ENCODE measurements at places on chromosomes 11 and 22.

DNA sequence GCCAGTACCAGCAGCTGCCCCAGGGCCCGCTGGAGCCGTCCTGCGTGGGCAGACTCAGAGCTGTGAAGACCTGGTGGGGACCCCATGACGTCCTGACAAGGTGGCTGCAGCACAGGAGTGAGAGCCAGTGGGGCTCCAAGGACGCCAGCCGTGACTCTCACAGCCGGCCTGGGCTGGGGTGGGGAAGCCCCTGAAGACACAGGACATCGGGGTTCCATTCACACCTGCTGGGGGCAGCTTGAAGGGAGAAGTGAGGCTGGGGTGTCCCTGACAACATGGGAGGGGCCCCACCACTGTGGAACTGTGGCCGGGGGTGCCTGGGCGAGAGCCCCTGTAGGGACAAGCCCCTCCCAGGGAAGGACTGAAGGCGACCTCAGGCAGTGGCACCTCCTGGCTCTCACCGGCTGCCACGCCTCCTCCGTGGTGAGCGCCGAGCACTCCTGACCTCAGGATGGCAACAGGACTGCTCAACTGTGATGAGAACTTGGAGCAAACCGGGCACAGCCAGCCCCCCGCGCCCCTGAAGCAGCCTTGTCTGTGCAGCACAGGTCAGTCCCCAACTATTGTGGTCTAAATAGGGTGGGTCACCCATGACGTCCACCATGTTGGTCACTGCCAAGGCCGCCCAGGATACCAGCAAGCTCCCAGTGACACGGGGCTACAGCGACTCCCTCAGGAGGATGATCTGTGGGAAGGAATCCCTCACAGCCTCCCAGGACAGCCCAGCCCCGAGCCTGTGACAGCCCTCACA lies 22.7 kb upstream of the IL17REL start:
- DNase-seq: no peak

GRCh38 chr22:23512348-23512705 lies 67.8 kb downstream of the IGLL1 start:
- DNase-seq: no peak

DNA sequence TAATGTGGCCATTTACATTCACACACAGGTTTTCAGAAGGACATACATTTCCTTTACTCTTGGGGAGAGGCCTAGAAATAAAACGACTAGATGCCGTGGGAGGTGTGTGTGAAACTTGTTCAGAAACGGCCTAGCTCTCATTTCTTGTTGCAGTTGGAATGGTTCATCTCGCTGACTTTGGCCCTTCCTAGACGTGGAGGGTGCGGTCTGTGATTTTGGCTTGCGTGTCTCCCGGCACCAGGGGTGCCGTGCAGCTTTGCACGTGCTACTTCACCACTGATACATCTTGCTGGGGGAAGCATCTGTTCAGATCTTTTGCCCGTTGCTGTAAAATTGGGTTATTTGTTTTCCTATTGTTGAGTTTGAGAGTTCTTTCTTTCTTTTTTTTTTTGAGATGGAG lies 3.1 kb upstream of the PRR33 start:
- DNase-seq: no peak

- DNase-seq: no peak
Measured at GRCh38 chr22:42560781-42561180, 7.0 kb downstream of the SERHL2 start.

- no peak for DNase-seq
Measured at GRCh38 chr11:71997594-71997993, 1.1 kb upstream of the IL18BP start.

- DNase-seq: no peak
Measured at GRCh38 chr11:61141601-61142028, 19.6 kb downstream of the VPS37C start.

DNA sequence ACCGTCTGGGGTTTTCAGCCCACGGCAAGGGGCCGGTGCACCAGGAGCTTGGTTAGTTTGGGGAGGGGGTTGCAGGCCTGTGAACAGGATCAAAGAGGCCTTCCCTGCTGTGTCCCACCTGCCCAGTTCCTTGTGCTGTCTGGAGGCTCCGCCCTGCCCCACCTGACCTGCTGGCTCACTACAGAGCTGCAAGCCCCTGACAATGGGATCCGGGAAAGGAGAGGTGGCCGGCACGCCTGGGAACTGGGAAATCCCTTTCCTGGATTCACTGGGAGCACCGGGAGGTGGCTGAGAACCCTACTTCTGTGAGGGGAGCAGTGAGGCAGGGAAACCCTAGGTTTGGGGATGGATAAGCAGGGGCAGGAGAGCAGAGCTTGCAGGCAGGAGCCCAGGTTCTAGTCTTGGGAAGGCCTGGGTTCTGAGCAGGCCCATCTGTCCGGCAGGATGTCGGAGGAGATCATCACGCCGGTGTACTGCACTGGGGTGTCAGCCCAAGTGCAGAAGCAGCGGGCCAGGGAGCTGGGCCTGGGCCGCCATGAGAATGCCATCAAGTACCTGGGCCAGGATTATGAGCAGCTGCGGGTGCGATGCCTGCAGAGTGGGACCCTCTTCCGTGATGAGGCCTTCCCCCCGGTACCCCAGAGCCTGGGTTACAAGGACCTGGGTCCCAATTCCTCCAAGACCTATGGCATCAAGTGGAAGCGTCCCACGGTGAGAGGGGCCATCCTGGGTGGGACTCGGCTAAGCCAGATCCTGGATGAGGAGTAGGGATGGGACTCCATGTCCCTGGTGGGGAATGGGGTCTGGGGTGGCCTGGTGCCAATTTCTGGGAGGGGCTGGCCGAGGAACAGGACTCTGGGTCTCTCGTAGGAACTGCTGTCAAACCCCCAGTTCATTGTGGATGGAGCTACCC lies 786 bp downstream of the CAPN1 start:
- no peak for DNase-seq

GRCh38 chr11:1669546-1670218 lies 27.3 kb upstream of the KRTAP5-6 start:
- no peak for DNase-seq

DNA sequence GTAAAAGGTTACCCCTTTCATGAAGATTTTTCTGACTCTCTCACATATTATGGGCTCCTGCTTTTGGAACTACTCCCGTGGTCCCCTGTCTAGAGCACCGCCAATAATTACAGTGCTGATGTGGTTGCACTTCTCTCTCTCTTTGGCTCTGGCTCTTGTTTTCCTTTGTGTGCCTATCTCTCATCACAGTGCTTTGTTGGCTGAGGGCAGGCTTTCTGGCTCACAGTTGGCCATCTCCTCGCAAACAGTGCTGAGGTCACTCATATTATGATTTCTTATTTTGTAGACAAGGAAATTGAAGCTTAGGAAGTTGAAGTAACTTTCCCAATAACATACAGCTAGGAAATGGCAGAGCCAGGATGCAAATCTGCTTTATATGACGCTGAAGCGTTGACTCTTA lies 192.5 kb downstream of the DDX10 start:
- no peak for DNase-seq

DNA sequence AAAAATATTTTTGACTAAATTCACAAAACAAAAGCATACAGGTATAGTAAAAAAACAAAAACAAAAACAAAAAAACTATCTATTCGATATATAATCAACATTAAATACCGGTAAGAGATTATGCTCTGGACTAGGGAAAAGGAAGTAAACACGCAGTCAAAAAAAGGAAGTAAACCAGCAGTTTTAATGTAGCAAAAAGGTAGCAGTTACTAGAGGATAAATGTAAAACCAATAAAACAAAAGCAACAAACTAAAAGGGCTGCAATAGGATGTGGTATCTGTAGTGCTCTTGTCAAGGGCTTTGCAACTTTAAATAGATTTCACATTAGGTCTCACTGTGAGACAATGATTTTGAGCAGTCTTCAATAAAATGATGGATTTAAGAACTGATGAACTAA lies 2.4 kb downstream of the TRIM22 start:
- no peak for DNase-seq

- no peak for DNase-seq
Measured at GRCh38 chr11:46570790-46571398, 22.9 kb downstream of the AMBRA1 start.

GRCh38 chr11:130086669-130087068 lies 17.0 kb downstream of the APLP2 start:
- DNase-seq: no peak

DNA sequence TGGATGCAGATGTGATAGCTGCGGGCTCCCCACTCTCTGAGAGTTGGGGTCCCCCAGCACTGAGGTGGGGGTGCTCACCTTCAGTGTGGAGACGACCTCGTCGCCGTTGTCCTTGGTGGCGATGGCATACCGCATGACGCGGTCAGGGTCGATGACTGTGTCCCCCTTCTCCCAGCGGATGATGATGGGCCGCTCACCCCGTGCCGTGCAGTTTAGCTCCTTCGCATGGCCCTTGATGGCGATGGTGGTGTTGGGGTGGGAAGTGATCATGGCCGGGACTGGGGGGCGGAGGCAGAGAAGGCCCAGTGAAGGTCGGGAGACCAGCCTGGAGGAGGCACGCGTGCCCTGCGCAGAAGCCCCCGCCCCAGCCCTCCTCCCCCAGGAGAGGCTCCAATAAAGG lies 154.2 kb downstream of the CEP164 start:
- DNase-seq: no peak

- no peak for DNase-seq
Measured at GRCh38 chr22:42145175-42145574, 14.6 kb upstream of the CYP2D6 start.

GRCh38 chr11:69879729-69880005 lies 60.5 kb upstream of the FGF3 start:
- DNase-seq: no peak

- DNase-seq: no peak
Measured at GRCh38 chr11:31822175-31822926, 11.2 kb upstream of the PAX6 start.

DNA sequence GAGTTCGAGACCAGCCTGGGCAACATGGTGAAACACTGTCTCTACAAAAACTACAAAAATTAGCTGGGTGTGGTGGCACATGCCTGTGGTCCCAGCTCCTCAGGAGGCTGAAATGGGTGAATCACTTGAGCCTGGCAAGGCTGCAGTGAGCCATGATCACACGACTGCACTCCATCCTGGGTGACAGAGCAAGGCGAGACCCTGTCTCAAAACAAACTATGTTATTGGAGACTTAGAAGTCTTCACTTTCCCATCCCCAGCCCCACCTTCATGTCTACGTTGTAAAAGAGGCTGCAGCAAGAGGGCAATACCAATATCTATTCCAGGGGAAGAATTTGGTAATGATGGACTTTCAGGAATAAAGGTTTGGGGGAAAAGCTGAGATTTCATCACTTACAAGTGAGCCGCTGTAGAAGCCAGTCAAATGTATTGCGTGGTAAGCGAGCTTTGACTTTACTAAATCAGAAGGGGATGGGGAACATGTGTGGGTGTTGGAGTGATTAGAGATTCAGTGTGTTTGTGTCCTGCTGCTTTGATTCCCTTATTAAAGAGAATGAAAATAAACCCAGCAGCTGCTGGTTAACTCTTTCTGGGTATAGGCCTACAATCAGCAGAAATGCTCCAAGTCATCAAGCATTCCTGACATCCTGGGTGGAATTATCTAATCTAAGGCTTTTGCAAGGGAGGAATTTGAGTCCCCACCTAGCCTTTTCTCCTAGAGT lies 53.7 kb downstream of the UBASH3B start:
- no peak for DNase-seq

DNA sequence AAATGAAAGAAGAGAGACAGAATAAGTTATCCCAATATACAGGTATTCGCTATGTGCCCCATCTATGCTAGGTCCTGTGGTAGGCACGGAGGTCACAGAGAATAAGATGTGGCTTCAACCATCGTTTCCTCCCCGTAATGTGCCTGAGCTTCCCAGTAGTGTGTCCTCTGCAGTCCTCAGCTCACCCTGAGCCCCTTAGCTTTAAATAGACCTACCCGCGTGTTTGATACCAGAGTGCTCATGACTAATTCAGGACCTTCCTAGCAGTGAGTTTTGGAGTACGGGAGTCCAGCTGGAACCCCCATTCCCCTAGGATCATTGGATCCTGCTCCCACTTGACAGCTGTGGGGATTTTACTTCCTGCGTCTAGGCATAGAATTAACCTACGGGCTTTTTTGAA lies 37.5 kb upstream of the SYN3 start:
- no peak for DNase-seq

DNA sequence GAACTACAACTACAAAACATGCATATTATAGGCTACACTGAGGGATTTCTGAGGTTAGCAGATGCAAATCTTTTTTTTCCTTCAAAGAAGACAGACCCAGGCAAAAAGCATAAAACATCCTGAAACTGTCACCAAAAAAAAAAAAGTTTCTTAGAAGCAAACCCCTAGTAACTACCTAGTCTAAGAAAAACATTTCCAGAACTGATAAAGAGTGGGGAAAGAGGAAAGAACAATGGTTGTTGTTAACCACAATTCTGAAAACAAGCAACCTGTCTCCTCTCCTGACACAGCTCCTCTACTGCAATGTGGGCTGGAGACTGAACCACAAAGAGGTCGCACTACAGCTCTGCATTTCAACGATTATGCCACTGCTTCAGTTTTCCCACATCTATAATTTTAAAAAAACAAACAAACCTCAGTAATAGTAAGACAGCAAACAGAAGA lies 15.0 kb downstream of the DENND5A start:
- peak; percentile 28 for DNase-seq

DNA sequence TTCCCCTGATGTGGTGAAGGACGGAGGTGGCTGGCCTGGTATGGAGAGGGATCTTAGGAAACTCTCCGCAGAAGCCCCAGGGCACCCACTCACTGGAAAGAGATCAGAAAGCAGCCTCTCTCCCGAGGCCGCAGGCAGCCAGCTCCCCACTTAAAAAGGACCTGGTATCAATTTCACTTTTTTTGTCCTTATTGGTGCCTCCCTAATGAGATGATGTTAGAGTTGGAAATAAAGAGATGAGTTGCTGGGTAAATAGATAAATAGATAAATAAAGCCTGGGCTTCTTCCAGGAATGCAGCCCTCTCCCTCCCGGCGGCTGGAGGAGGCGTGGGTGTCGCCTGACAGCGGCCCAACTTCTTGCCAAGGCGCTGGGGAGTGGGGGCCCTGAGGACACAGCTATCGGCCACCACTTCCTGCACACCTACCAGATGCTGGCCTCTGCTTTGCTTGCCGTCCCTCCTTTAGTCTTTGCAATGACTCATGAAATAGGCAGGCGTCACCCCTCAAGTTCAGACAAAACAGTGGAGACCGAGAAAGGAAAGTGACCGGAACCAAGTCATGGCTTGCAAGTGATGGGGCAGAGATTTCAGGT lies 42.9 kb downstream of the LINC01488 start:
- DNase-seq: no peak

GRCh38 chr22:35586771-35587170 lies 30.4 kb downstream of the MB start:
- no peak for DNase-seq

DNA sequence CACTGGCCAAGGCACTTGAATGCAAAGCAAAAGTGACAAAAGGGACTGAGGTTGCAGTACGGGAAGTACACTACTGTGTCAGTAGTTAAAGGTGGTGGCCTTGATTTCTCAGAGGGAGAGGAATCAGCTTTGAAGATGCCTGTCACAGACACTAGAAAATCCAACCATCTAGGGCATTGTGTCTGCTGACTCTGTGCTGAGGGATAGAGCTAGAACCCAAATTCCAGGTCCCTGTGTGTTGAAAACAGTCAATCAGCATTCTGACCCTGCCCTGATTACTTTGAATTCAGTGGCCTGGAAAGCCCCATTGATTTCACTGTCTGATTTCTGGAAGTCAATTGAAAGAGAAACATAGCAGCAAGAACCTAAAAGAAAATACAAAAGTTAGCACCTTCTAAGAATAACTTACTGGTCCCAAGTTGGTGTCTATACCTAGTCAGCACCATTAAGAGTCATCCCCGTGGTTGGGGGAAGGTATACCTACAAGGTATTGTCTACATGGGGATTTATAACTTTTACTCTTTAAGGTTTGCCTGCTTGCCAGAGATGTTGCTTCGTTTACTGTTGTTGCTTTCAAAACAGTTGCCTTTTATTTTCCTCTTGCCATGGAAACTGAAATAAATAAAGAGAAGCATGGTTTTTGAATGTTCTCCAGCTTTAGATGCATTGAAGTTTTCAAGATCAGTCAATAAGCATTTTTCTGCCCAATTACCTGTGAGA lies 97.3 kb downstream of the PDHX start:
- DNase-seq: no peak

Measured in KG1 (cell line).